Ureter (tissue), 1 donor: ENCODE measurements at places on chromosomes 5 and 9. TPM values are rescaled to one million over a fixed set of nuclear protein-coding genes. Genes with fewer than 3 reads are reported as not detected.

Gene NEURL1B
- 35.0 TPM for total RNA-seq

Gene C1QTNF2
- total RNA-seq: 3.8 TPM

Gene SEMA6A
- total RNA-seq: 37.8 TPM

Gene ZBTB26
- 10.7 TPM for total RNA-seq
